ENCODE measurements at places on chromosomes 5 and 9.

- DNase-seq: no peak
Observed at GRCh38 chr9:71793386-71794105, 25.2 kb upstream of the CEMIP2 start.

GRCh38 chr9:36937346-36937745, 96.7 kb downstream of the PAX5 start:
- DNase-seq: no peak

DNA sequence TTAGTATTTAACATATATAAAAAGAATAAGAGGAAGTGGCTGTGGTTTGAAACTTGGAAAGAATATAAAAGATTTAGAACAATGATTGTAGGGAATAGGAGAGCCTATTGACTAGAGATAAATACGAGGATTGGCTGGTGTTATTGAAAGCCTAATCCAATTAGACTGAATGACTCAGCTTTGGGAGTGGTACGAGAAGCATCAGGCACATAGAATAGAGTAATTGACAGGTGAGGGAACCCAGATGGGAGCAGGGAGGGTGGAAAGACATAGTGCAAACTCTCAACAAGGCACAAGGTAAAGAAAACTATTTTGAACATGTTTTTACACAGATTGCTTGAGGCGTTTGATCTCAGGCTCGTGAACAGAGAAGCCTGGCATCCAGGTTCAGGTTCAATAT, 338.9 kb upstream of the KLF9 start:
- no peak for DNase-seq

DNA sequence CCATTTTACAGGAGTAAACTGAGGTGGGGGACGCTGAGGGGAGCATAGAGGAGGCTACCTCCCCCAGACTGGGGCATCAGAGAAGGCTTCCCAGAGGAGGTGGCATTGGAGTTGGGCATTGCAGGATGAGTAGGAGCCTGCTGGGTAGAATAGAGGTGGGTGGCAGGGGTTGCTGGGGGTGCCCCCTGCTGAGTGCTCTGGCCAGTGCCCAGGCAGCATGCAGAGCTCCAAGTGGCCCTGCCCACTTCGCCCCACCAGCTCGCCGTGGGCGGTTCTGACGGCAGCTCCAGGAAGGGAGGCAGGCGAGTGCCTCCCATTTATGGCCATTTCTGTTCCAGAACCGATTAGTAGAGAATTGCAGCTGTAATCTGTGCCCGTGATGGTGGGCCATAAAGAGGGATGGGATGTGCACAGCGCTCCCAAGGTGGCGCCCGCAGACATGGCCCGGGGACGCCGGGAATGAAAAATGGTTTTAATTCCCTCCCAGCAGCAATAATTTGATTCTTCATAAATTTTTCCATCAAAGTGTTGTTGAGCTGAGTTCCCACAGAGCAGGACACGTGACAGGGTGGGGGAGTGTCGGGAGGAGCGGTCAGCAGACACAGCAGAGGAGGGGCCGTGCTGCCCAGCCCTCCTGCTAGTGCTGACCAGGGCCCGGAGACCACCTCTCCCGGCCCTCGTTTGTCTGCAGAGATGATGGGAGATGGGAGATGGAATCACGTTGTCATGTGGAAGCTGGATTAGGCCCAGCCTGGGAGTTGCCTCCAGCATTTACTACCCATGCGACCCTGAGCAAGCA, 75.5 kb downstream of the LMX1B start:
- DNase-seq: no peak

DNA sequence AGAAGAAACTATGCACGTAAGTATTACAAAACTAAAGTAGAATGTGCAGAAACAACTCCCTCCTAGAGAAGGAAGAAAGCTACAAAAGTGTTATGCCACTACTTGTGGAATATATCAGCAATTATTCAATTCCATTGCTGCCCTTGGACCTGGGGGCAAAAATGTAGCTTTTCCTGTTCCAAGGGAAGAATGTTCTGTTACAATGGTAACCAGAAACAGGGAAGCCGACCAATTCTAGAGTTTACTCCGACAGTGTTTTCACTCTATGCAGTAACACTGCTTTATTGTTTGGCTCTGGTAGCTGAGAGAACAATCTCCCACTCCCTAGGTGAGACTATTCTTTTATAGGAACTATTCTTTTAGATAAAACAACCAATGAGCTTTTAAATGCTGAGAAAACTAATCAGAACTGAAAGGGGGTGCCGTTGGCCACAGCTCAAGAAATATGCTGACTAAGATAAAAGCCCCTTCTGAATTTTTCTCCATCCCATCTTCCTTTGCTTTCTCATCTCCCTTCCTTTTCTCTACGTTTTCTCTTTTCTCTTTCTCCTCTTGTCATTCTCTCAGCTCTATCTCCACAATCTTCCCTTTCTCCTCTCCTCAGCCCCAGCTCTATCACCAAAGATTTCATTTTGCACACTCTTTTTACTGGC, 54.1 kb downstream of the SLC1A3 start:
- DNase-seq: peak; percentile 31

DNA sequence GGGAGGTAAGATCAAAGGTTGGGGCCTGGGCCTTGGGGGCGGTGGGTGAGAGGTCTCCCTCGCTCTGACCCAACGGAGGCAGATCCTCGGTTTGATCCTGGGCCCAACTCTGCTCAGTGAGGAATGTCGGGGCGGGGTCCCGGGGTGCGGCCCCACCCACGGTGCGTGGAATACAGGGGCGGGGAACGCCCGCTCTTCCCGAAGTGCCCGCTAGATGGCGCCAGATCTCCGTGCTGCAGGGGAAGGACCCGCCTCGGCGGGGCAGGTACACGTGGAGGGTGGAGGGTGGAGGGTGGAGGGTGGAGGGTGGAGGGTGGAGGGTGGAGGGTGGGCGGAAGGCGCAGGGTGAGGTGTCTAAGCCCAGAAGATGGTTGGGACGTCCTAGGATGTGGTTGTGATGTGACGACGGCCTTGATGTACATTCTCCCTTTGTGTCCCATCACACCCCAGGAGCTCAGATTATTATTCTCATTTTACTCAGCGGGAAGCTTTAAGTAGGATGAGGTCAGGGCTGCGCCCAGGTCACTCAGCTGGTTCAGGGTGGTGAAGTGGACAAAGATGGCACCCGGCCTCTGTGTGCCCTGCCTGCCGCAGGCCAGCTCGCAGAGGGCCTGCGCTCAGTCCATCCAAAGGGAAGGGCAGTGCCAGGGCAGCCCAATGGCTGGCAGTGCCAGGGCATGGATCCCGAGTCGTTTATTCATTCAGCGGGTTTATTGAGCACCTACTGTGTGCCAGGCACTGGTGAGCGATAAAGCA, 9.4 kb upstream of the RPS14 start:
- peak; percentile 39 for DNase-seq

DNA sequence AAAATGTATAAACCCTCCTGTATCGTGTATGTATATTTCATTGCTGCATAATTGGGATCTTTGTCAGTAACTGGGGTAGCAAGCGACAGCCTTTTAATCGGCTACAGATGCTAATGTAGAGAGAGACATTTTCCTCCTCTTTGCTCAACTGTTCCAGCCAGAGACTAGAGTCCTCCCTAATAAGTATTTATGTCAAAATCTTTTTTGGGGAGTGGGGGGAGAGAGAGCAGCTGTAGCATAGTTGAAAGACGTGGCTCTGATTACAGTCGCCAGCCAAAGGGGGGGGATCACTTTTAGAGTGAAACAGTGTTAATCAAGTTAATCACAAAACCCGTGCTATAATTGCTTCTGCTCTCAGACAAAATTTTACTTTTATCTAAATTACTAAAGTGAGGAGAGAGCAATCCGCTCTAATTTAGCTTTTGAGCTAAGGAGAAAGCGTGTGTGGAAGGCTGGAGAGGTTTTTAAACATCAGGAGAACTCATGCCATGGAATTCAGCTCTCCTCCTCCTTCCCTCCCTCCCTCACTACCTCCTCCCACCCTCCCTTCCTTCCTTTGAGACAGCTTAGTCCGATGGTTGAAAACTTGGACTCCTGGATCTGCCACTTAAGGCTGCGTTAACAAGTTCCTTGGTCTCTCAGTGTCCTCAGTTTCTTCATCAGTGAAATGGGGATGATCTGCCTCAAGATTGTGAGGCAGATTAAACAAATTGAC, 87.3 kb upstream of the ZNF618 start:
- no peak for DNase-seq

- peak; percentile 37 for DNase-seq
Observed at GRCh38 chr5:130052752-130053151, 148.5 kb downstream of the CHSY3 start.

- DNase-seq: no peak
Observed at GRCh38 chr9:131478421-131478868, 24.3 kb upstream of the POMT1 start.

DNA sequence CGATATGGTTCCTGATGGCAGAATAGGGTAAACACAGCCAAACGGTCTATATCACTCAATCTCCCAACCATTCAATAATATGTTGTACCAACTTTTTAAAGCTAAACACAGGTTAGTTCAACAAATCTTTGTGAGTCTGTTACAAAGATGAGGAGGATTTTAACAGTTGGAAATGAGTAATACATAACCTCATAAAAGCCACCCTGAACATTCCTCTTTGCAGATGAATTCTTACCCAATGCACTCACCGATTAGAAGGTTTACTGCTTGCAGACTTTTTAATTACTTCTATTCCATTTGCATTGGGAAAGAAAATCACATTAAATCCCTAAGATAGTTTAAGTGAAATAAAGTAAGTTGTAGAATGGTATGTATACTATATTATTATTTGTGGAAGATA, 23.3 kb upstream of the TRMT10B start:
- peak; percentile 50 for DNase-seq

- DNase-seq: no peak
Observed at GRCh38 chr5:7419846-7420245, 23.9 kb downstream of the ADCY2 start.

DNA sequence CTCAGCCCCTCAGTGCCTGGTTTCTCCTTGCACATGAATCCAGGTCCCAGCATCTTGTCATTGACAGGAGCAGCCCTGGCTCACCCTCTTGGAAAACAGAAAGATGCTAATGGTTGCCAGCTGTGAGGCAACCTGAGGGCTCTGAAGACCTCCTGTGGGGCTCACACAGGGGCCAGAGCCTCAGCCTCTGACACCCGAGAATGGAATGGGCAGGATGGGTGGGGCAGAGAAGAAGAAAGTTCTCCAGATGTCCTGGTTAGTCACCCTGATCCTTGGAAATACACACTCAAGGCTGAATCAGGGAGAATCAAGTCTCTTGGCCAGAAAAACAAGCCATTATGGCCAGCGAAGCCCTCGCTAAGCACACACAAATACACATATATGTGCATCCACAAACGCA, 32.3 kb upstream of the SPATA31E1 start:
- peak; percentile 75 for DNase-seq

DNA sequence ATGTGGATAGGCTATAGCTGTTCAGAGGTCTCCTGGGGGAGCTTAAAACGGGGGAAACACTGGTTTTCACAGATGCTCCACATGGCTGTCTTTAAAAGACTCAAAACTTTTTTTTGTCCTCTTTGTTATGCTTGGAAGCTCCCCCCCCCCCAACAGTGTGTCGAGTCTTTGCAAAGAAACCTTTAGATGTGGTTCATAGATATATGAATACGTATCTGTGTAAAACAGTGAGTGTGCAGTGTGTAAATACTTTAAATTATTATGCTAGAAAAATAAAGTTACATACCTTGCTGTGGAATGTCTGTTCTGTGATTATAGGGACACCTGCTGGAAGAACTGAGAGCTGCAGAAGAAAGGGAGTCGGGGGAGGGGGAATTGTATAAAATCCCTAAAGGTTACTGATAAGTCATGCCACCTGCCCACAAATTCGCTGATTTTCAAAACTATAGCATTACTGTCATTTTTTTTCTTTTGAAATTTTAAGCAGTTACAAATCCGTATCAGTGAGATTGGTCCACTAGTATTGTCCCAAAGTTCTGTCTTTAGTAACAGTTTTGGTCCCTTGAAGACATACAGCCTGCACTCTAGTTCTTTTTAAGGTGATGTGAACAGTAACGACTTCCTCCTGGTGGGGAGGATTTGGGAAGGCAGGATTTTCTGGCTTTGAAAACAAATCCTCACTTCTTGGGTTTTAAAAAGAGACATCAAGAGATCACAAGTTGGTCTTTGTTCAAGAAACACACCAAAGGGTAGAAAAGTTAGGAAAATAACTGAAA, 22.9 kb downstream of the RGMB start:
- DNase-seq: peak; percentile 41

GRCh38 chr5:112689155-112689909, 48.4 kb upstream of the APC start:
- no peak for DNase-seq

- no peak for DNase-seq
Observed at GRCh38 chr5:175317872-175318271, 126.1 kb downstream of the DRD1 start.

DNA sequence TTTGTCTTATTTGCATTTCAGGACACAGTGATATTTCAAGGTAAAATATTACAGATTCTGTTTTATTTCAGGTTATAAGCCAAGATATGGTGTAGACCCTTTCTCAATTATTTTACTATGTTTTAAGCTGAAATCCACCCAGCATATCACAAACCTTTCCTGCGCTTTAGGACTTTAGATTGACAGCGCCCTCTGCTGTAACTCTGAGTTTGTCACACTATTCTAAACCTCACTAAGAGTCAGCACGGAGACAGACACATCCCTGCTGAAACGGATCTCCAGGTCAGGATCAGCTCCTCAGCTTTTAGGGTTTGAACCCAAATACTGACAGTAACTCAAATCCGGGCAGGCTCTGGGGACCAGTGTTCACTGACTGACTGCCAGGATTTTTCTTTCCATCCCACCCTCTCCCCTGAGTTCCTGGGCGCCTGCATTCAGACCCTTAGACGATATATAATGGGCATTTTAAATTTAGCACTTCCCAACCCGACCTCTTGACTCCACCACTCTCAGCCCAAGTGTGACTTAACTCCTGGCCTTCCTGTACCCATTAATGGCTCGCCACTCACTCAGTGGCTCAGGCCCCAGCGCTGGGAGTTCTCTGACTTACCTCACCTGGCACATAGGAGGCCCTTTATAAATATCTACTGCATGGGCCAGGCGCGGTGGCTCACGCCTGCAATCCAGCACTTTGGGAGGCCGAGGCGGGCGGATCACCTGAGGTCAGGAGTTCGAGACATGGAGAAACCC, 33.5 kb downstream of the TLX3 start:
- peak; percentile 37 for DNase-seq

- no peak for DNase-seq
Observed at GRCh38 chr5:98780390-98780789, 6.9 kb downstream of the RGMB start.

DNA sequence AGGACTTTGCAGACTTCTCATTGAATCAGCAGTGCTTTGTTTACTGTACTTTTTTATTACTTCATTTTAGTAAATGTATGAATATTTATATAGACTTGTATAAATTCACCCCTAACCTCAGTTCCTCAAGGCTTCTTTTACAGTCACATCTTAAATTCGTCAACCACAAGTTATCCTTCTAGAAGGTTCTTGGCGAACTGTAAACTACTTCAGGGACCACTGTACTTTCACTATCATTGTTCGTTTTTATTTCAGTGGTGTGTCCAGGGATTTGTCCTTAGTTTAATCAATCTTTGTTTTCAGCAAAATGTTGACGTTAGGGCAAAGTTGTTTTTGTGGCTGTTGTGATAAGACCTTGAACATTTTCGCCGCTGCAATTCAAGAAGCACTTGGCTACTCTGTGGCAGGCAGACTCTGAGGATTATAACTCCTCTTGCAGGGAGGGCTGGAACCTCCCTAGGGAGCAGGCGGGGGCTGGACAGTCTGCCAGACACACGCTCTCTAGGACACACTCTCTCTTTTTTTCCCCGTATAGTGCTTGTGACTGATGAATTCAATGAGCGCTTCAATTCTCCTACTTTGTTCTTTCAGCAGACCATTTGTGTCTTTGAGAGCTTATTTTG, 252.8 kb downstream of the FBXL7 start:
- DNase-seq: no peak

- no peak for DNase-seq
Observed at GRCh38 chr5:34858790-34859189, 19.8 kb downstream of the TTC23L start.

All from mammary epithelial cell (primary cell).